ENCODE measurements at places on chromosomes 3 and 15. TPM values are rescaled to one million over a fixed set of nuclear protein-coding genes. Genes with fewer than 3 reads are reported as not detected.

DNA sequence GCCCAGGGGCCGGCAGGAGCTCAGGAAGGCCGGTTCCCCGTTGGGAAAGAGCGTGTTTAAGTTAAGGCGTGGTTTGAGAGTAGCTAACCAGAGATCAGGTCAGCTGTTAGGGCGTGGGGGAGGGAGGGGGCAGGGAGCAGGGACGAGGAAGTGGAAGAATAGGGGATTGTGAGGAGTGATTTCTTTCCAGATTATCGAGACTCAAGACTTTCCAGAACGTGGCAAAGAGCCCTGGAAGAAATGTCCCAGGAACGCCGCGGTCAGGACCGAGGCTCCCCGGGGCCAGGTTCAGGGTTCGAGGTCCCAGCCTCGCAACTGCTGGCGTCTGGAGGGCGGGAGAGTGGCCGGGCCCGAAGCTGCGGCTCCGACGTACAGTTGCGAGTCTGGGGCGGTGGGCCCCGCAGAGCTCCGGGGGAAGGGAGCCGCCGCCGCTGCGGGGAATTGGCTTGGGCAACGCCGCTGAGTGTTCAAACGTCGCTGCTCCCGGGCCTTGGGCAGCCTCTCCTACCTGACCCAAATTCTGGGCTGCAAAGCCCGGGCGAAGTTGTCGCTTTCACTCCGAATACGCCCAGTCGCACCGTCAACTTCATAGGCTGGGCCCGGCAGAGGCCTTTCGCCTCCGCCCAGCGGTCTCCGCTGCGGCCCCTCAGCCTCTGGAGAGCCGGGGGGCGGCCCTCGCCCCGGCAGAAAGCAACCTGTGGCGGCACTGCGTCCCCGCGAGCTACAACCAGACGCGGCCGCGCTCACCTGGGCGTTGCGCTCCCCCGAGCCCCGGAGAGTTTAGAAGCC, 9.5 kb downstream of the ISL2 start:
- DNase-seq, result peak; percentile 79
- no peak overlapping the region for H3K27ac ChIP-seq
- peak overlapping the region; percentile 32 for H3K4me3 ChIP-seq
- H3K36me3 ChIP-seq, result no peaks in the 10 kb centered on the region

- H3K27ac ChIP-seq, result no peak overlapping the region
- peak; percentile 66 for DNase-seq
- no peak overlapping the region for H3K4me3 ChIP-seq
- H3K27me3 ChIP-seq, result peaks cover 22% of the 10 kb centered on the region
Observed at GRCh38 chr15:73851689-73852088, 21.7 kb upstream of the TBC1D21 start.

Gene ABI3BP
- 138 TPM for total RNA-seq

Gene FBXL2
- 16.8 TPM for total RNA-seq

DNA sequence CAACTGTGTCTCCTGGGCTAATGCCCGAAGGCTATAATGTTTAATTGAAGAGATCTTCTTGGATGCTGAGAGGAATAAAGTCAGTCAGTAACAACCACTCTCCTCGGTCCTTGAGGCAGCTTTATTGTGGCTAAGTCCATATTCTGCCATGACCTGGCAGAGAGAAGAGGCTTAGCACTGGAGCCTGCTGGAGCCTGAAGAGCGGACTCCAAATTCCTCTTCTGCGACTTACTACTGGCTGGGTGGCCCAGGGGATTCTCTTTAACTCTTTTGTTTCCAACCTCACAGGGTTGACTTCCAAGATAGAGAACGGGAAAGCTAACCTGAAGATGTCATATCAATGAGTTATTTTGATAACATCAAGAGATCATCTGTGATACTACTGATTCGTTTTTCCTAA, 71.1 kb downstream of the MYO1E start:
- H3K27ac ChIP-seq, result no peak overlapping the region
- peaks cover 5% of the 10 kb centered on the region for H3K4me1 ChIP-seq
- H3K4me3 ChIP-seq, result no peak overlapping the region
- H3K36me3 ChIP-seq, result no peaks in the 10 kb centered on the region
- DNase-seq, result no peak

Gene BTD
- total RNA-seq, result 16.3 TPM

DNA sequence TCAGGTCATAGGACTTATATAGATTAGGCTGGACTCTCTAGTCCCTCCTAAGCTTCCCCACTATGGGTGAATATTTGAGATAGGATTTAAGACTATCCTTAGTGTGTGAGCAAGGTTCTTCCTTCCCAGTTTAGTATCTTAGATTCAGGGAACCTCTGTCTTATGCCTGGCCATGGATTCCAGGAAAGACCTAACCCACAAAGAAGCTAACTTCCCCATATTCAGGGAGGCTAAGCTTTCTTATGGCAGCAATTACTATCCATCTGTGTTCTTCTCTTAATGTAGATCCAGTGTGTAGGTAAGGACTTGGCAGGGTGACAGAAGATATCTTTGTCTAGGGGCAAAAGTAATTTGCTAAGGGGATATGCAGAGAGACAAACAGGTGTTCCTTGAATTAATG, 25.5 kb upstream of the PIK3R4 start:
- H3K27ac ChIP-seq, result no peak overlapping the region
- no peak for DNase-seq
- H3K27me3 ChIP-seq, result no peaks in the 10 kb centered on the region
- no peak overlapping the region for H3K4me3 ChIP-seq

DNA sequence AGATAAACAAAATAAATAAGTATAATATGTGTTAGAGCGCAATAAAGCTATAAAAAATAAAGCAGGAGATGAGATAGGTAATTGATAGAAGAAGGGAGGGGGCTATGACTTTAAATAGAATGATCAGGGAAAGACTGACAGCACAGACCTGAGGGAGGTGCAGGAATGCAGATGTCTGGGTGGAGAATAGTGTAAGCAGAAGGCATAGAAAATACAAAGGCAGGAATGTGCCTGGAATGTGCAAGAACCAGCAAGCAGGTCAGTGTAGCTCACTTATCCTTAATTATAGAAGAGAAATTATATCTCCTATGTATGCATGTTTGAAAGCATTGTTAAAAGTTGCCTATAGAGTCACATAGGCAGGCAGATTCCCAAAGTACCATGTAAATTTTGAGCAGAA, 239.4 kb upstream of the SOX14 start:
- H3K27me3 ChIP-seq, result no peaks in the 10 kb centered on the region
- no peaks in the 10 kb centered on the region for H3K36me3 ChIP-seq
- H3K4me3 ChIP-seq, result no peak overlapping the region
- no peak overlapping the region for H3K27ac ChIP-seq

Gene C15orf40
- total RNA-seq, result 13.0 TPM

DNA sequence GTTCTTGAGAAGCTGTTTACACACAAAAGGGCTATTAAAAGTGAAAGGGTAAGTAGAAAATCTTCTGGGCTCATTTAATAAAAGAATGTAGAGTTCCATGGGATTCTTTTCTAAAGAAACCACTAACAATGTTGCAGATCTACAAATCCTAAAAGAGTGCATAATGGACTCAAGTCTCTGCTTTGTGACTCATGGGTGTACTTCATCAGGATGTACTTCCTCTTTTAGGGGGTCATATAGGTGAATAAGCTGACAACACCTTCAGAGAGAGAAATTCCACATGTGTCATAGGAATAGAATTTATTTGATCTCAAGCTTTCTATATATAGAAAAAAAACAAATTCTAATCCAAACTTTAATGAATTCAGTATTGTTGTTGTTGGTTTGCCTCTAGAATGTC, 355.5 kb downstream of the TIGIT start:
- H3K27ac ChIP-seq, result no peak overlapping the region
- no peak overlapping the region for H3K4me3 ChIP-seq
- no peak for DNase-seq

DNA sequence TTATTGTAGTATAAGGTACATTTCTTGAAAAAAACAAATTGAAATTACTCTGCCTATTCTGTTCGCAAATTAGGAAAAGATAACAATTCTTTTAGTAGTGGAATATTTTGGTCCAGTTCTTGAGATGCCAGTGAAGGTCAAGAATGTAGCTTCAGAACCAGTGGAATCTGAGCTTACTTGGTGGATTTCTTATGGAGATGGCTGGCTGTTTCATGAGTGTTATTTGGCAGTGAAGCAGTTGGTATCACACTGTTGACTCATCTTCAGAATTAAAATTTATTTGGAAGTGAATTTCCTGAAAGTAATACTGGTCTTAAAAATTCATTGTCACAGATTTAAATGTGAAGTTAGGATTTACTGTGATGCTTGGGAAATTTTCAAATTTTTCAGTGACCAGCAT, 19.1 kb downstream of the RNF13 start:
- DNase-seq, result no peak
- H3K4me1 ChIP-seq, result no peaks in the 10 kb centered on the region
- H3K4me3 ChIP-seq, result no peak overlapping the region
- no peak overlapping the region for H3K27ac ChIP-seq
- no peaks in the 10 kb centered on the region for H3K36me3 ChIP-seq

DNA sequence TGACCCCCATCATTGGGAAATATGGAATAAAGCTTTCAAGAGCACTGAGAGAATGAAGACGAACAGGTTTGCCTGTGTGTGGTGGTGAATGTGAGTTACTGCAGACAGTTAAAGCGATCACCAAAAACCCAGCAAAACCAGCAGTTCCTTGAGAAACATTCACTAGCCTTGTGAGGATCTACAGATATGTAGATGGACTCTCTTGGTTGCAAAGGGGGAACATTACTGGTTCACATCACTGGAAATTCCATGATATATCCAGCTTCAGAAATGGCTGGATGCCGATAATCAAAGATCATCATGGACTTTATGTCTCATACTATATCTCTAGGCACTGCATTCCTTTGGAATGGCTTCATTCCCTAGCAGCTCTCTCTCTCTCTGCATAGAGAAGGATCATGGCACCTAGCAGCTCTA, 10.2 kb upstream of the HERC1 start:
- no peaks in the 10 kb centered on the region for H3K27me3 ChIP-seq
- no peaks in the 10 kb centered on the region for H3K36me3 ChIP-seq
- no peaks in the 10 kb centered on the region for H3K4me1 ChIP-seq
- H3K27ac ChIP-seq, result no peak overlapping the region
- no peak overlapping the region for H3K4me3 ChIP-seq

Measured in left lung (tissue), 14 donors.